ENCODE measurements at places on chromosomes 2 and 18.

GRCh38 chr2:101609433-101609832 lies 88.1 kb upstream of the MAP4K4 start:
- DNase-seq = no peak

DNA sequence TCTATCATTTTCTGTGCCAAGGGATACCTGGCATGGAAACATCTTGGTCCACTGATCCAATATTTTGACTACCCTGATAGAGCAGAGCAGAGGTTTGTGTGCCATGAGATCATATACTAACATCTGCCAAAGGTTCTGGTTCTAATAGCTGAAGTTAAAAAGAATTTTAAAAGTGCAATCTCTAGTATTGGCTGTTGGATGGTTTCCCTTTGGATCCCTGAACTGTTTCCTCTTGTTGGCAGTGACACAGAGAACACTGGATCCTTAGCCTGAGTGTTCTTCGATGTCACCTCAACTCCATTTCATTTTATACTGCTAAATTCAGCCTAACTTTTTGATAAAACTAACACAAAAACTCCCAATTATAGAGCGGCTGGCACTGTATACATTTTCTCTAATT lies 169.3 kb upstream of the FBXO11 start:
- no peak for DNase-seq

GRCh38 chr18:31666055-31666454 lies 18.3 kb downstream of the B4GALT6 start:
- DNase-seq = no peak

GRCh38 chr18:74395648-74396154 lies 61.4 kb downstream of the DIPK1C start:
- DNase-seq = no peak

GRCh38 chr2:179137200-179137759 lies 87.3 kb upstream of the CCDC141 start:
- no peak for DNase-seq

All from activated CD4-positive, alpha-beta T cell treated with anti-CD3 and anti-CD28 coated beads for 4 hours (primary cell).